Immature natural killer cell (primary cell): ENCODE measurements at places on chromosomes 16 and 17.

DNA sequence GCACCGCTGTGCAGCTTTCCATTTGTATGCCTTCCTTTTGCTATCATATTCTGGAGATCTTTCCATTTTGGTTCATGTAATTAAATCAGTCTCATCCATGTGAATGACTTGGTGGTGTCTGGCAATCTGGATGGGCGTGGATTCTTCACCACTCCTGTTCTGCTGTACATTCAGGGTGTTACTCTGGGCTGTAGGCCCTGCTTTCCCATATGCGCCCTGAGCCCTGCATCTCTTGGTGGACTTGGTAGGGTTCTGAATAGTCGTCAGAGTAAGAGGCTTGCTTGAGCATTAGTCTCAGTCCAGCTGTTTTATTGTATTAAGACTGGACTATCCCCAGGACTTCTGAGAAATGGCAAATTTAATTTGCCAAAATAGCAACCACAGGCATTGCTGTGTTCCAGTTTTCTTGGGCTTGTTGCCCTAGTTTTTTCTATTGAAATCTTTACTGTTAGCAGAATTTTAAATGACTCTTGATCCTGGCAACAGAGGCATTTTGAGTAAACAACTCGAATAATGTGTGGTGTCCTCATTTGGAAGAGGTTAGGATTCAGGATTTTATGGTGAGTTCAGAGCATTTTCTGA is 14.9 kb downstream of the BANP start:
- DNase-seq, result no peak

DNA sequence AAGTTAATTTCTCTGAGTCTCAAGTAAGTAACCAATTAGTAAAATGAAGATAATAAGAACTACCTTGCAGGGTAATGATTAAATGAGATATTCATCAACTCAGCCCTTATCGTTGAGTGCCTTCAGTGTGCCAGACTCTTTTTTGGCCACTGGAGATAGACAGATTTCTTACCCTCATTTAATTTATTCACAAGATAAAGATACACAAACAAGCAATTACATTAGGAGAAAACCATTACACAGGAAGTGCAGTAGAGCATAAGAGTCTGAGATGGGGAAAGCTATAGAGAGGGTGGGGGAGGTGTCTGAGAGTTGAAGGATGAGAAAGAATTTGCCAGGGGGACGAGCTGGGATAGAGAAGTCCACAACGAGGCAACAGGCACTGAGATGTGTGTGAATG is 72.5 kb upstream of the BCAR1 start:
- DNase-seq, result no peak

DNA sequence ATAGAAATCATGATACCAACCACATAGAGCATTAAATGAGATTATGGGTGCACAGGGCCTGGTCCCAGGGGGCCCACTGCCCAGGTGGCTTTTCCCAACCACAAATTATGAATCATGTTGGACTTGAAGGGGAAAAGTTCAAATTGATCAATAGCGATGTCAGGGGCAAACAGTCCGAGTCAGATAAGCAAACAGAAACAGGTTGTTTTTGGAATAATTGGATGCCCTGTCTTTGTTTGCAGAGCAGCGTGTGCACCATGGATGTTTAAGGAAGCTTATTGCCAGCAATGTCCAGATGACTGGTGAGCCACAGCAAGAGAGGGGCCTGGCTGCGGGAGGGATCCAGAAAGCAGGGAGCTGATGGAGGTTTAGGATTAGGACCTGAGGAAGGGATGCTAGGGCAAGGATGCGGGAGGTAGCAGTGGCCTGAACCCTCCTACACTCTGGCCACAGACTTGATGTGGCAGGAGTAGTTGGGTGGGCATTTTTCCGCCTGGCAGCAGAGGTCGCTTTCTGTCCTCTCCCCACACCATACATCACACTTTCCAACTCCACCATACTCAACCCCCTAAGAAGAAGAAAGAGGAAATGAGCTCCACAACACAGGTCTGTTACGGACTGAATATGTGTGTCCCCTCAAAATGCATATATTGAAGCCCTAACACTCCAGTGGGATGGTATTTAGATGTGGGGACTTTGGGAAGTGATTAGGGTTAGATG is 266.4 kb upstream of the RPL38 start:
- DNase-seq, result no peak

GRCh38 chr16:54945063-54945462 is 14.4 kb downstream of the IRX5 start:
- DNase-seq, result no peak

DNA sequence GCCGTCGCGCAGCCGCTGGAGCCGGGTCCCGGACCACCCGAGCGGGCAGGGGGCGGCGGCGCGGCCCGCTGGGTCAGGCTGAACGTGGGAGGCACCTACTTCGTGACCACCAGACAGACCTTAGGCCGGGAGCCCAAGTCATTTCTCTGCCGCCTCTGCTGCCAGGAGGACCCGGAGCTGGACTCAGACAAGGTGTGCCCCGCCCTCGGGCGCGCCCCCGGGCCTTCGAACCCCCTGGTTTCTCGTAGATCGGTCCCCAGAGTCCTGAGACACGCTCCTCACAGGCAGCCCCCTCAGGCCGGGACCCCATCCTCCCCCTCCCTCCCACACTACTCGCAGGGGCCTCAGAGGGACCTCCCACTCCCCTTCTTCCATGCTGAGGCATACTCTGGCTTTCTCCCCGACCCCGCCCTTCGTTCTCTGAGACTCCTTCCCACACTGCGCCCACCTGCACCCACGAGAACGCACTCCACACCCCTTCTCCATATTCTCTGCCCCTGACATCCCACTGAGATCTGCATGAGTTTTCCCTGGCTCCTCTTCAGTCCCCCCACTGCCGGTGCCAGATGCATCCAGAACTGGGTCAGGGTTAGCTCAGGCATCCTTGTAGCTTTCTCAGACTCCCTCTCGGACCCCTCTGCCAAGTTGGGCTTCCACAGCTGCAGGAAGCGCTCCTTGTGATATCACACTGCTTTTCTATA is 523 bp downstream of the KCTD2 start:
- DNase-seq, result no peak

- peak; percentile 59 for DNase-seq
These were observed 684 bp downstream of the ZFP90 start for GRCh38 chr16:68539711-68540239.

DNA sequence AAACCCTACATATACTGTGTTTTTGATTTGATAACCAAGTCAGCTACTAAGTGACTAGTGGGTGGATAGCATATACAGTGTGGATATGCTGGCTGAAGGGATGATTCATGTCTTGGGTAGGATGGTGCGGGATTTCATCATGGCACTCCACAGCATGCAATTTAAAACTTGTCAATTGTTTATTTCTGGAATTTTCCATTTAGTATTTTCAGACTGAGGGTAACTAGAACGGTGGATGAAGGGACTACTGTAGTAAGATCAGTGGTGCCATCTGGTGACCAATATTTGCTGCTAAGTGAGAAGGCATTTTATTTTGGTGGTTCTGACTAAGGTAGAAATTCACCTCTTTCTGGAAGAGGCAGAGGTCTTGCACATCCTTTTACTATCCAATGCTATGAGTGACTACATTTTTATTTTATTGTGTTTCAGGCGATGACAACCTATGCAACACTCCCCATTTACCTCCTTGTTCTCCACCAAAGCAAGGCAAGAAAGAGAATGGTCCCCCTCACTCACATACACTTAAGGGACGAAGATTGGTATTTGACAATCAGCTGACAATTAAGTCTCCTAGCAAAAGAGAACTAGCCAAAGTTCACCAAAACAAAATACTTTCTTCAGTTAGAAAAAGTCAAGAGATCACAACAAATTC is 3.1 kb downstream of the CDC6 start:
- no peak for DNase-seq

DNA sequence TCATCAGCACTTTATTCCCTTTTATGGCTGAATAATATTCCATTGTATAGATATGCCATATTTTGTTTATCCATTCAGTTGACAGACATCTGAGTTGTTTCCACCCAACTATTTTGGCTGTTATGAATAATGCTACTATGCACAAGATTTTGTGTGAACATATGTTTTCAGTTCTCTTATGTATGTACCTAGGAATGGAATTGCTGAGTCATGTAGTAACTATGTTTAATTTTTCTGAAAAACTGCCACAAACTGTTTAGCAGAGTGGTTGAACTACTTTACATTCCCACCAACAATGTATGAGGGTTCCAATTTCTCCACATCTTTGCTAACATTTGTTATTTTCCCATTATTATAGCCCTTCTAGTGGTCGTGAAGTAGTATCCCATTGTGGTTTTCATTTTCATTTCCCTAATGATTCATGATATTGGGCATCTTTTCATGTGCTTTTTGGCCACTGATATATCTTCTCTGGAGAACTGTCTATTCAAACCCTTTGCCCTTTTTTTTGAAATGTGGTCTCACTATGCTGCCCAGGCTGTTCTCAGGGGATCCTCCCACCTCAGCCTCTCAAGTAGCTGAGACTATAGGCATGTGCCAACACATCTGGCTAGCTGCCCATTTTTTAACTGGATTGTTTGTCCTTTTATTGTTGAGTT is 26.3 kb downstream of the SMURF2 start:
- DNase-seq, result no peak

DNA sequence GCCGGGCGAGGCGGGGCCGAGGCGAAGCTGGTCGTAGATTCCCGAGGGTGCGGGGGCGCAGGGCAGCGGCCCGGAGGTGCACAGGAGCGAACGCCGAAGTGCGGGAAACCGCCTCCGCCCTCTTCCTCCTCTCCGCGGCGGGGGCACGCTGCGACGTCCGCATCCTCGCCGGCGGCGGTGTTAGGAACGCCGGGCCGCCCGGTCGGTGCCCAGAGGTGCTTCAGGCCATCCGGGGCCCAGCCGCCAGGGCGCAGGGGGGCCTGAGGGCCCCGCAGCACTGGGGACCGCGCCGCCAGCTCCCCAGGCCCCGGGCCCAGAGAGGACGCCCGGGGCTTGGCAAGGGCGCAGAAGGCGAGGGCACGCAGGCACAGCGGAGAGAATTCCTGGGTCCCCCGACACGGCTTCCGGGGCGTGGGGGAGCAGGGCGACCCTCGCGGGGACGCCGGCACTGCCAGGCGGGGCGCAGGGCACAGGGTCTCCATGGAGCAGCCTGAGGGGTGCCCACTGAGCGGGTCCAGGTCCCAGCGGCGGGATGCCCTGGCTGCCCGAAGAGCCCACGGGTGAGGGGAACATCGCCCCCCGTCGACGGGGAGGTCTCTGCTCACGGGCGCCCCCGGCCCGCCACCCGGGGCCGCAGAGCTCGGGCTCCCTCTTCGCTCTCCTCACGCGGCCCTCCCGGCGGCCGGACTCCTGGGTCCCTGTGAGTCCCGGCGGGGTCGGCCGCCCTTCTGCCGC is 576 bp downstream of the EPOP start:
- DNase-seq, result peak; percentile 23

DNA sequence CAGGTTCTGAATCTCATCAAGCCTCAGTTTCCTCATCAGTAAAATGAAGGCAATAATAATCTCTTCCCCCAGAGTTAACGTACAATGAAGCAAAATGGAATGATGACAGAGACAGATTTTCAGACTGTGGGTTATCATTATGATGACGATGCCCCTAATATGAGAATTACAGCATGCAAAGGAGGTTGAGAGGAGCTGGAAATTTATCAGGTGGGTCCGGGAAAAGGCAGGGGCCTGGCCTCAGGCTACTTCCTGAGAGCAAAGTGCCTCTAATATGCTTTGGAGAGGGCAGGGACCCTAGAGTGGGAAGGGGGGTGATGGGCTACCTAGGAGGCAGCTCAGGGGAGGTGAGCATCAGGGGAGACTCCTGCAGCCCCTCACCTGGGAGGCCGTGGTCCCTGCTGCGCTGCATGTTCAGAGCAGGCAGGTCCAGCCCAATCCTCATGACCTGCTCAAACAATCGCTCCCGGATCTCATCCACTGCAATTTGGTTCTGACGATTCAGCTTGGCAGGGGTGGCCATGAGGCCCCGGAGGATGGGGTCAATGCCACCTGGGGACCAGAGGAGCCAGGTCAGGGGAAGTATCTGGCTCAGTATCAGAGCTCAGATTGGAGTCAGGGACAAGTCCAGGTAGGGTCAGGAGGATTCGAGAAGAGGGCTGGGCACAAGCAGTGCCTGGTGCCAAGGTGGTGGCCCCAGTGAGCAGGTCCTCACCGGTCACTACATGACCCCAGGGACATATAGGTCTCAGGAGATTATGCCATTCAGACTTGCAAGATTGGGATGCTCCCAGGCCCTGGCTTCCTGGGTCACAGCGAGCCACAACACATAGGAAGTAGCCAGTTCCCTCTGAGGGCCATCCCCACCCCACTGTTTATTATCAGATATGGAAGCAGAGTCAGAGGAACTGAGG is 8.1 kb downstream of the MPO start:
- no peak for DNase-seq

GRCh38 chr17:4514206-4514605 is 15.5 kb downstream of the SPNS2 start:
- no peak for DNase-seq

GRCh38 chr16:29710227-29711219 is 31.5 kb downstream of the QPRT start:
- peak; percentile 57 for DNase-seq

GRCh38 chr17:53141731-53142130 is 681.0 kb upstream of the KIF2B start:
- no peak for DNase-seq

- no peak for DNase-seq
These were observed 2.8 kb downstream of the NLK start for GRCh38 chr17:28045304-28045703.

DNA sequence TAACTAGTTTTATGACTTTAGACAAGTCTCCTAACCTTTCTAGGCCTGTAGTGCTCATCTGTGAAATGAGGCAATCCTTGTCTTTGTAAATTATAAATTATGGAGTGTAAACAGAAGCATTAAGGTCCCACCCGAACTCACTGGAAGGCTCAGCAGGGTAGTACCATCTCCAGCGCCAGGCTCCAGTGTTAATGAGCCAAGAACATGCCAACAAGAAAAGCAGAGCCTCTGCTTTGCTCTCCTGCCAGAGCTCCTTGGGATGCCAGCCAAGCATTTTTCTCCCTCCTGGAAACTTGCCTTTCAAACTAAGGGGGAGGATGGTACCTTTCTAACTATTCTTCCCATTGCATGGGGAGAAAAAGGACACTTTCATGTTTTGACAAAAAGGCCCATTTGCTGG is 14.9 kb downstream of the LIMD2 start:
- DNase-seq, result no peak

DNA sequence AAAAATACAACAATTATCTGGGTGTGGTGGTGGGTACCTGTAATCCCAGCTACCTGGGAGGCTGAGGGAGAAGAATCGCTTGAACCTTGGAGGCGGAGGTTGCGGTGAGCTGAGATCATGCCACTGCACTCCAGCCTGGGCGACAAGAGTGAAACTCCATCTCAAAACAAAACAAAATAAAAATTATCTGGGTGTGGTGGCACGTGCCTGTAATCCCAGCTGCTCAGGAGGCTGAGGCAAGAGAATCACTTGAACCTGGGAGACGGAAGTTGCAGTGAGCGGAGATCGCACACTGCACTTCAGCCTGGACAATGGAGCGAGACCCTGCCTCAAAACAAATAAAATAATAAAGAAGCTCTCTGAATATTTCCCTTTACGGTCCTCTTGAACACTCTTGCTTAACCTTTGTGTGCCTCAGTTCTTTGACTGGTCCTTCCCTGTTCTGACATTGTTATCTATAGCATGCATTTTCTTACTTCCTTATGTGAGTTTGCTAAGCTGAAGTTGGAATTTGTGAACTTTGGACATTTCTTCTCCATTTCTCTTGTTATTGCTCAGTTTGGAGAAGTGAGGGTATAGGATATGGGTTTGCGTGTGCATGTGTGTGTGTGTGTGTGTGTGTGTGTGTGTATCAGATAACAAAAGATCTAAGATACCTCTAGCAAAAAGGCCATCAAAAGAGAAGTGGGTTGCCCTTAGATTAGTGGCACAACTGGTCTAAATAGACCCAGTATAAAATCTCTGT is 29.7 kb upstream of the WSB1 start:
- DNase-seq, result no peak

- DNase-seq, result peak; percentile 40
These were observed 6.0 kb downstream of the MPG start for GRCh38 chr16:83781-84615.
